ENCODE measurements at places on chromosomes 5 and 9.

GRCh38 chr9:113632776-113633590 lies 169.5 kb downstream of the RGS3 start:
- no peak for DNase-seq

DNA sequence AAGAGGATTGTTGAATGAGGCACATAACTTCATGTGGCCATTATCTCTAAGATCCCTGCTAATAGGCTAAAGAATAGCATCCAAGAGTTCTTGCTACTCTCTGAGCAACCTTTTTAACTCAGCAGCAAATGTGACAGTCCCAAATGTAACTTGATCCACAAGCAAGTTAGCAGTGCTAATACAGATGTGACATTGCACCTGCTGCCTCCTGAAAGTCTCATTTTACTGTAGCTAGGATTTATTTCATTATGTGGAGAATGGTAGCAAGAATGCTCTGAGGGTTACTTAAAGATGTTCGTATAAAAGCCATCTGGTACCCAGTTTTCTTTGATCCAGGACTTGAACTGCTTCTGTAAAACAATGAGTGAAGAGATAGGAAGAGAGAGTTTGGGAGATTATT lies 45.8 kb downstream of the CDH10 start:
- DNase-seq, result no peak

DNA sequence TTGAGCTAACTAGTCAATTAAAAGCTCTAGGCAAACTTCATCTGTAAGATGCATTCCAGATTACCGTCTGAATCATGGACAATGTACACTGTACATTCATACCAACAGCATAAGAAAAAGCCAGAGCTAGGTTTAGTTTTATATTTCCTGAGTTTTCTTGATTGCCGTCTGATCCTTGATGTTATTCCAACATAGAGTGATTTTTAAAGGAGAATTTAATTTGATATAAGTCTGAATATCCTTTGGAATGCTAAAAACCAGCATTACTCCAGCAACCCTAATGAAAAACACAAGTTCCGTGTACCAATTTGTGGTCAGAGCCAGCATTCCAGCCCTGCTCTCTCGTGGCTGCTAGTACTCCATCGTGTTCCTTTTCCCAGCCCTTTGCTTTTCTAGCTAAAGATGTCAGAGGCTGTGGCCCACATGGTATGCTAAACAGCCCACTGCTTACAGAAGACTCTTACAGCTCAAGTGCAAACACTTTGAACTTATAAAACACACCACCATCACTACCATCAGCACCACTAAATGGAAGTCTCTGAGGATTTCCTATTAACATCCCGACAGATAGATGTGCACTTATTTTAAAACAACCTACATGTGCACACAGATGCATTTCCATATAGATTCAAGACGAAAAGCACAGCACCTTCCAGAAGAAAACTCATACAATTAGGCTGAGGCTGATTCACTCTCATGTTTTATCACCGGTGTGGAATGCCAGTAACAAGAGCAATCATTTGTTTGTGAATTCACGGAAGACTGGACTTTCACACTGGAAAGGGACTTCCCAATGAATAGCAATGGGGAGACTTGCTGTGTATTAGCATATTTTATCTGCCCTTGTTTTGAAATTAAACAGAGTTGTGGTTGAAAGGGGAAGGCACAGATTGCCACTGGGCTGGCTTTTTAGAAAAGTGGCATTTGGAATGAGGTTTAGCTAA lies 246.9 kb upstream of the GAS1 start:
- DNase-seq, result peak; percentile 24

DNA sequence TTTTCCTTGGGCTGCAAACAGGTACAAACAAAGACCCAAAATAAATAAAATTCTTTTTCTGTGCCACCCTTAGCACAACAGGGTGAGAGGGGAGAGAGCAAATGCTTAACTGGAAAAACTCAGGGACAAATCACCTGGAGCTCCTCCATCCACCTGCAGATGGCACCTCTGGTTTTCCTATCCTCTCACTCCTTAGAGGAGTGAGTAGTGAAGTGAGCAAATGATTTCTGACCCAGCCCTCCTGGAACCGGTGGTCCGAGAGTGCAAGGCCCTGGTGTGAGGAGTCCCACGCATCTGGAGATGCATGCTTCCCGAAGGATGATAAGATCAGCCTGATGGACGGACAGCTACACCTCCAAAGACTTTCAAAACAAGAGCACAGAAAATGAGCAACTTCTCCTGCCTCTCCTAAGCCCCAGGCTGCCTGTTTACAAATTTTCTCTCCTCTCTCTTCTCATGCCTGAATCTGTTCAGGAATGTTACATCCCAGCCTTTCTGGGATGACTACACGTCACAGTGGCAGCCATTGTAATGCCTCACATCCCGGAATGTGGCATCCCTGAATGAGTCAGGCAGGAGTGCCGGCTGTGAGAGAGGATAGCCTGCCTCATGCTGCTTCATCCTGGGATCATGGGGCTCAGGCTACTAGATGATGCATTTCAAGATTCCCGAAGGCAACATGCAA lies 86.4 kb downstream of the ADRB2 start:
- DNase-seq, result no peak

- no peak for DNase-seq
These were observed 18.8 kb downstream of the C5orf52 start for GRCh38 chr5:157689942-157690689.

DNA sequence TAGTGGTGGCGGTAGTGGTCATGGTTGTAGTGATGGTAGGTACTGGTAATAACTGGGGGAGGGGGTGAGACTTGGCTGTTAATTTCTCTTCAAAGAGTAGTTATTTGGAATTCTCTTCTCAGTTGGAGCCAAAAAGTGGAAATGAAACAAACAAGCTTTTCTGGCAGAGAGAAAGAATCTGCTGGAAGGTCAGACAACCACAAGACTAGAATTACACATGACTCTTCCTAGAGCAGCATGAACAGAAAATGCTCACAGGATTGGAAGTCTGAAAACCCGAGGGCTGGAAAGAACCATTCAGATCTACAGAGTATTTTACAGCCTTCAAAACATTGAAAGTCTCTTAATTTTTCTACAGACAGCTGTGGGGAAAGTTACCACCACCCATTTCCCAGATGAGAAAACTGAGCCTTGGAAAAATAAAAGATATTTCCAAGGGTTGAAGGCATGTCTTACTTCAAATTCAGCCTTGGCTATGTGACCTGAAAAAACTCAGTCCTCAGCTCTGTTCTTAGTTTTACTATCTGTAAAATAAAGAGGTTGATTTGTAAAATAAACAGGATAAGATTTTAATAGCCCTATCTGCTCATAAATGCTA lies 42.9 kb upstream of the TRIM32 start:
- DNase-seq, result no peak

- DNase-seq, result peak; percentile 21
These were observed 64.6 kb downstream of the ABCA1 start for GRCh38 chr9:104863180-104863883.

- DNase-seq, result no peak
These were observed 55.8 kb downstream of the ZNF354C start for GRCh38 chr5:179115845-179116524.

DNA sequence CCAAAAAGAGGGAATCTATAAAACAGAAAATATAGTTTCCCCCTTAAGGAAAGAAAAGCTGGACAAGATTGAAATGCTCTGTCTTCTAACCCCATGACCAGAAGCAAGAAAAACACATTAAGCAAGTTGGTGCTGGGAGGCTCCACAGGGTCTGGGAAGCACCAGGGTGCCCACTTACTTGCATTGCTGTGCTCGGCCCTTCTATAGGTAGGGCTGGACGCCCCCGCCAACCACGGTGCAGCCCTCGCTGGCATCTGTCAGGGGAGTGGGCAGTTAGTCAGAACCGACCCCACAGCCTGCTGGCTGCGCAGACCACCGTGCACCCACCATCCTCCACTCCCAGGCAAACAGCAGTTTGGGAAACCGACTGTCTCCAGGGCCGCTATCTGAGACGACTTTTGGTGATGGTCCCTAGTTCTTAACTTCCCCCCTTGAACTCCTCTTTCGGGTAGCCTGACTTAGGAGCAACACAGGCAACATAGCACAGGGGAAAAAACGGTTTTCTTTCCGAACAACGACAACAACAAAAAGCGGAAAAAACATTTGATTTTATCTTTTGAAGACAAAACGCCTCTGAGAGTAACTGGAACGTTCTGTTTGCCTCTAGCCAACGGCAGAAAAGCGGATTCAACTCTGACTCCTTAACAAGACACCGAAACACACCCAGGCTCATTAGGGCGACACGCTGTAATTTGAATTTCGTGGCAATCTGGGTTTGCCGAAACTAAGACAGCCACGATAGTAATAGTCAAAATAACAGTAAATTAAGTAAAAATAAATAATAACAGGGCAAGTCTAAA lies 3.9 kb downstream of the IRX2 start:
- peak; percentile 48 for DNase-seq

DNA sequence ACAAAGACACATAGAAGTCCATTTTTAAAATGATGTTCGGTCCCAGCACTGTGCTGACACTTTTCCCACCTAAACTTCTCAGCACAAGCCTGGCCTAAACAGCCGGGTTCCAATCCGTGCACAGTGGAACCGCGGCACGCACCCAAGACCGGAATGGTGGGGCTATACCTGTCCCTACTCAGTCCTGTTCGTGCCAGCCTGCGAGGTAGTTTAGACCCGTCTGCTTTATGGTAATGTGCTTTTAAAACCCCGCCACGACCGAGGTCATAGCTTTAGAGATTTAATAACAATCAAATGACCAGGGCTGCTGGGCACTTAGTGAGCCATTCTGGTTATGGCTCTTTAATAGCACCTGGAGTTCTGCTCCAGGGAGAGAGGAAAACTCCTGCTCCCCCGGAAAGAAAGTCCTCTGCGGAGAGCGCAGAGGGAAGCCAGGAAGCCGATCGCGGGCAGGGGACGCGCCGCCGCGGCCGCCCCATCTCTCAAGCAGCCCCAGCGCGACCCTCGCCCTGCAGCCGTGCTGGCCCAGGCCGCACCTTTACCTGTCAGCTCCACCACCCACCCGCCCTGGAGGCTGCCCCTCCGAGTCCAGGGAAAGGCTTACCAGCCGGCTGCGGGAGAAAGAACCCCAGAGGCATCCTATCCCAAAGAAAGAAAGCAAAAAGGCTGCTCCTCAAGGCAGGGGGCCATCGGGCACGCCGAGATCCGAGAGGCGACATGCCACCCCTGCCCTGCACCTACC lies 511 bp downstream of the ARL15 start:
- DNase-seq, result peak; percentile 94

GRCh38 chr5:10091701-10092100 lies 158.0 kb downstream of the ATPSCKMT start:
- no peak for DNase-seq

GRCh38 chr5:8434501-8434900 lies 565.6 kb downstream of the MTRR start:
- no peak for DNase-seq

GRCh38 chr5:132002757-132003156 lies 8.7 kb downstream of the ACSL6 start:
- no peak for DNase-seq

DNA sequence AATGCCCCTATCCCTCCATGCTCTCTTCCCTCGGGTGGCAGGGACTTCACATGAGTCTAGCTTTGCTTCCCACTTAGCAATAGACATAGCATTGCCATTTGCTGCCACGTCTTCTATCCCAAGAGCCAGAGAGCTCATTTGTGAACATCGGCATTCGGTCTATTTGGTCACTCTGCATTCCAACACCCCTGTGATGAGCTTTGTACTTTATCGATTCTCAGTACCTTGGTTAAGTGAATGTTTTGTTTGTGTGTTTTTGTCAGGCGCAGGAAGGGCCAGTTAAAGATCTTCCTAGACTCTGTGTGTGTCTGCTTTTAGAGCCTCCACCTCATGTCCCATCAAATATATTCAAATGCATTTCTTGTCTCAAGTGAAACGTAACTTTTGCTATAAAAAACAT lies 141.7 kb downstream of the TARS1 start:
- DNase-seq, result no peak

- DNase-seq, result no peak
These were observed 594.5 kb upstream of the ARRDC3 start for GRCh38 chr5:91977579-91977978.

GRCh38 chr5:14178671-14179211 lies 35.6 kb downstream of the TRIO start:
- DNase-seq, result no peak

DNA sequence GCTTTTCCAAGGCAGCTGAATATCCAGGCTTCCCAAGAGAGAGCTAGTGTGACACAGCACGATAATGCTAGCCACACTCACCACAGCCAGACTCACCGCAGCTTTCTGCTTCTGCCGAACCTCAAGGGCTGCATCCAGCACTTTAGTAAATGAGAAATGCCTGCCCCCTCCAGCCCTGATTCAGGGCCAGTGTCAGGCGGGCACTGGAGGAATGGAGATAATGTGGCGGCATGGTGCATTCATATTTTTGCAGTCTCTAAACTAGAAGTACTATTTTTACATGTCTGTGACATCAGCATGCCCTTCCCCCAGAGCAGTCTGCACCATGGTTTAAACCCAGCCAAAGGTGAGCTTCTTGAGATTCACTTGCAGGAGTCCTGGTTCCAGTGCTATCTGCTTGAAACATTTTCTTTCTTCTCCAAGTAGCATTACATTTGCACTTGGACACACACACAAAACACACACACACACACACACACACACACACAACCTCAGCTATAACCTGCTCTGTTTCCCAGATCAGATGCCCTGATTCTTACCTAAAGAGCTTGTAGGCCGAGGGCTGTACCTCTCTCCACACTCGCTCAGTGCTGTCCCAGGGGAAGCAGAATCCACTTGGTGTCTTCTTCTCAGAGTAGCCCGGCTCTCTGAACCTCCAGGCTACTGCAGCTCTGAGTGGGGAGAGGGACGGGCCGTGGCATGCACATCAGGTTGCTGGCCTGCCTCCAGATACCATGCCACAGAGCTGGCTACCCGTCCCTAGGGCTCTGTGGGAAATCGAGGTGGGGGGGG lies at the start of gene FGF1:
Gene FGF1, minus strand, starts transcription at position 673 of the 792 bp plus-strand sequence. CDS start 71,963 bp downstream, outside the sequence.
- no peak for DNase-seq

- no peak for DNase-seq
These were observed 3.0 kb downstream of the ECSCR start for GRCh38 chr5:139459451-139459934.

DNA sequence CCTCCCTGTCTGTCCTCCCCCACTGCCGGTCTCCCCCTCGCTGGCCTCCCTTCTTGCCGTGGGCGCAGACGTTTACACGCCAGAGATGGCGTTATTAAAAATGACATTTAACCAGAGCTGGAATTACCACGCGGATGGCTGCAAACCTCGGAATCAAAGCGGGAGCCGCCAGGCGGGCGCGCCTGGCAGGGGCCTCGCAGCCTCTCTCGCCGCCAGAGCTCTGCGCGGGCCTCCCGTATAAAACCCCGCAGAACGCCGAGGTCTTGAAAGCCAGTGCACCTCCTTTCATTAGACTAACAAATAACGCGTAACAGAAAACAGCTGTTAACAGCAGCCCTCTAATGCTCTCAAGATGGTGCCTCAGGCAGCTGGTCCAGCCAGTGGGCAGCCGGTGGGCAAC lies 10.2 kb downstream of the PRRX2 start:
- no peak for DNase-seq

DNA sequence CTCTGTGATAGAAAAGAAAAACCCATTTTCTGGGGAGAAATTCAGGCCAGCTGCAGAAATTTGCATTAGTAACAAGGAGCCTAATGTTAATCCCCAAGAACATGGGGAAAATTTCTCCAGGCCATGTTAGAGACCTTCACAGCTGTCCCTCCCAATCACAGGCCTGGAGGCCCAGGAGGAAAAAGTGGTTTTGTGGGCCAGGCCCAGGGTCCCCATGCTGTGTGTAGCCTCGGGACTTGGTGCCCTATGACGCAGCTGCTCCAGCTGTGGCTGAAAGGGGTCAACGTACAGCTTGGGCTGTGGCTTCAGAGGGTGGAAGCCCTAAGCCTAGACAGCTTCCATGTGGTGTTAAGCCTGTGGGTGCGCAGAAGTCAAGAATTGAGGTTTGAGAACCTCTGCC lies 27.0 kb upstream of the C7 start:
- no peak for DNase-seq

Data from right kidney (tissue), 9 donors.